Stimulated activated CD4-positive, alpha-beta T cell treated with anti-CD3 and anti-CD28 coated beads, Interleukin-15, amount 100 ng/mL, for 48 hours (primary cell): ENCODE measurements at places on chromosomes 2 and 18.

DNA sequence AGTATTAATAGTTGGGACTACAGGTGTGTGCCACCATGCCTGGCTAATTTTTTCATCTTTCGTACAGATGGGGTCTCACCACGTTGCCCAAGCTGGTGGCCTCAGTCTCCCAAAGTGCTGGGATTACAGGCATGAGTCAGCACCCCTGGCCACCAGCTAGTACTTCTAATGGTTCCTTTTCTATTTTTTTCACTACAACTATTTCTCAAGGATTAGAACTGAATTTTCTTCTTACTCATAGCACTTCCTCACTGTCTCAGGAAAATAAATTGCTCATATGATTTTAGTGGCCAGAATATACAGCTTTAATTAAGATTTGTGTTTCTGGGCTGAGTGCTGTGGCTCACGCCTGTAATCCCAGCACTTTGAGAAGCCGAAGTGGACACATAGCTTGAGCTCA, 43.2 kb upstream of the SOS1 start:
- no peak for DNase-seq

DNA sequence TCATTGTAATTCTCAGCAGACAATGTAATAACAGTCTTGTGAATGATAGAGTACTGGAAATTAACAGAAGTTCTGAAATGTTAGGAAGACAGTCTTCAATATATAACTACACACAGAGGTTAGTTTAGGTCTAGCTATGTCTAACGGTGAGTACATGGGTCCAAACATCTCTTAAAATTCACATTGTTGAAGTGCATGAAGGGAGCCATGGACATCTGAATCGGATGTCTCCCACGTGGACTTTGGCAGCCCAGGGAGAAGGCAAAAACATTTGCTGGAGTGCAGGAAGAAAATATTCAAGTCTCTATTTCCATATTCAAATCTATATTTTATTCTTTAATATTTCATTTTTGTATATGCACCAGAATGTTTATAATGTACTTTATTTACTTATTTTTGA, 34.8 kb downstream of the CACNB4 start:
- DNase-seq: no peak

DNA sequence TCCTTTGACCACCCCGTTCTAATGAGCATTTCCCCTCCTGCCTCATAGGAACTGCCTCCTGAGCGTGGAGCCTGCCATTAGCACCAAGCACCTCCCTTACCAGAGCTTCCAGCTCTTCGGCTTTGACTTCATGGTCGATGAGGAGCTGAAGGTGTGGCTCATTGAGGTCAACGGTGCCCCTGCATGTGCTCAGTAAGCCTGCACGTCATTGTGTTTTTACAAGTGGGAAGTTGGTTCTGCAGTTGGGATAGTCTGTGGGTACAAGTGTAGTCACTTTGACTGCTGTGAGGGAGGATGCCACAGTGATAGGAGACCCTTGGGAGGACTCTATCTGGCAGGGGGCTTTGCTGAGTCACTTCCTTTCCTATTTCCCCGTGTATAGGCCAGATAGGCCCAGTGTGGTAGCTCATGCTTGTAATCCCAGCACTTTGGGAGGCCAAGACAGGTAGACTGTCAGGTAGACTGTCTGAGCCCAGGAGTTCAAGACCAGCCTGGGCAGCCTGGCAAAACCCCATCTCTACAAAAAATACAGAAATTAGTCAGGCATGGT, 22.0 kb upstream of the POLR1B start:
- no peak for DNase-seq

GRCh38 chr2:68561372-68561771, 82.0 kb upstream of the PROKR1 start:
- no peak for DNase-seq

- no peak for DNase-seq
Observed at GRCh38 chr2:86201671-86202335, 2.5 kb downstream of the MRPL35 start.

DNA sequence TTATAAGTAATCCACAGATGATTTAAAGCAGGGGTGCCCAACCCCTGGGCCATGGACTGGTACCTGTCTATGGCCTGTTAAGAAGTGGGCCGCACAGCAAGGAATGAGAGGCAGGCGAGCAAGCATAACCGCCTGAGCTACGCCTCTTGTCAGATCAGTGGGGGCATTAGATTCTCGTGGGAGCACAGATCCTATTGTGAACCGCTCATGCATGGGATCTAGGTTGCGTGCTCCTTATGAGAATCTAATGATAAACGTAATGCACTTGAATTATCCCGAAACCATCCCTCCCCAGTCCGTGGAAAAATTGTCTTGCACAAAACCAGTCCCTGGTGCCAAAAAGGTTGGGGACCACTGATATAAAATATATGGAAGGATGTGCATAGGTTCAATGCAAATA, 153.7 kb downstream of the CSRNP3 start:
- DNase-seq: no peak

DNA sequence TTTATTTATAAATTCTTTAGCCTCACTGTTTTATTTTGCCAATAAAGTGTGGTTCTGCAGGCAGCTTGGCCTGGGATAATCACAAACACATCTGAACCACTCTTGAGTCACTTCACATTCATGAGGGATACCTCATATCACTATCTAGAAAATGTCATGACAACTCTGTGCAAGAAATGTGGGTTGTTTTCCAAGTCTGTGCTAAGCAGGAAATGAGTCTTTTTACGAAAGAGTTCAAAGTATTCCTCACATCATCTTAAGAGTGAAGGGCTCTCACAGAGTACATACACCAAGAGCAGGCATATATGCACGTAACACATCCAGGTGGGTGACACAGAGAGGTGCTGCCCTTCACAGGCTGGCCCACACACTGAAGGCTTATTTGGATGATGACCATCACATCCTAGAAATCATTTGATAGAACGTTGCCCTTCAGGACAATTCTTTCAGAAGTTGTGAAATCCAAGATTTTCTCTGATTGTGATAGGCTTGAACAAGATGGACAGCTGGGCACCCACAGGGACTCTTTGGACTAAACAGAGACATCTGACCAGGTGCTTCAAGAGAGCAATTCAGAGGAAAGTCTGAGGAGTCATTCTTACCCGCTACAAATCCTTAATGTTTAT, 811.1 kb upstream of the LRATD1 start:
- no peak for DNase-seq

DNA sequence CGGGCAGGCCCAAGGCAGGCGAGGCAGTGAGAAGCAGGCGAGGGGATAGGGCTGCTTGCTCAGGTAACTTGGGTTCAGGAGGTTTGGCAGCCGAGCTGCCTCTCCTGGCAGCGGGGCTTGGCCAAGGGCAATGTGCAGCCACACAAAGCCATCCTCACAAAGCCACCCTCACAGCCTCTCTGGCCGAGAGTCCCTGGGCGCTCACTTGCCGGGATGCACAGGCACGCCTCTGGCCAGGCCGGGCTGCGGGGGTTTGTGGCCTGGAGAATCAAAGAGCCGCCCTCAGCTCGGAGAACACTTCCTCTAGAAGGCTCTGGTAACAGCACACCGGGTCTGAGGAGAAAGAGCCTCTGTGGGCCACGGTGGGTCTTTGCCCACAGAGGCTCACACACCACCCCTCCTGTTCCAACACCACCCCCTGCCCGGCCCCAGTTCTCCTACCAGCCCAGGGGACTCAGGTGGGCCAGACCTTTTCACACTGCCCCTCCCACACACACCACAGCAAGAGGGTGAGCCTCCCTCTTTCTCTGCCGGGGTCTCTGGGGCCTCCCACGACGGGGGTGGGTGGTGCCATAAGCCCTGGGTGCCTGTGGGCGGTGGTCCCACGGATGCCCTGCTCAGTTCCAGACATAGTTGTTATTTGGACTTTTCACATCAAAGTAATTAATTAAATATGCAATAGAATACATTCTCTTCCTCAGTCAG, 186.9 kb downstream of the ZFP36L2 start:
- DNase-seq: no peak

DNA sequence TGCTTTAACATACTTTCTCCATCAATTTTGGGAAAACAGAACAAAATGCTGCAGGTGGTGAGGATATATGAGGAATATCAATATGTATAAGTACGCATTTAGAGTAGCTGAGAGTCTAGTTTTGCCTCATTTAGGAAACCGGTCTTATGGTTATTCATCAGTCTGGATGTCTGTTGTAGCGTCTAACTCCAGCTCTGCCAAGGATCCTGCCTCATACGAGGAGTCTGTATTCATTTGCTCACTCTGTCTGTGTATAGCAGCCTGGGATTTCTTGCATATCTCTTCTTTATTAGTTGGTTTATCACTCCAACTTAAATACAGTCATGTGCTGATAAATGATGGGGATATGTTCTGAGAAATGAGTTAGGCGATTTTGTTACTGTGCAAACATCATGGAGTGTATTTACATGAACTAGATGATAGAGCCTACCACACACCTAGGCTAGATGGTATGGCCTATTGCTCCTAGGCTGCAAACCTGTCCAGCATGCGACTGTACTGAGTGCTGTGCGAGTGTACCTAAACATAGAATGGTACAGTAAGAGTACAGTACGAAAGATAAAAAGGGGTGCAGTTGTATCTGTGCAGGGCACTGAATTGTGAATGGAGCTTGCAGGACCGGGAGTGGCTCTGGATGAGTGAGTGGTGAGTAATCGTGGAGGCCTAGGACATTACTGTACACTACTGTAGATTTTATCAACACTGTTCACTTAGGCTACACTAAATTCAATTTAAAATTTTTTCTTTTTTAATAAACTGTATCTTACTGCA, 148.1 kb downstream of the ZNF407 start:
- no peak for DNase-seq

- DNase-seq: no peak
Observed at GRCh38 chr2:133193544-133194361, 374.5 kb downstream of the NCKAP5 start.

DNA sequence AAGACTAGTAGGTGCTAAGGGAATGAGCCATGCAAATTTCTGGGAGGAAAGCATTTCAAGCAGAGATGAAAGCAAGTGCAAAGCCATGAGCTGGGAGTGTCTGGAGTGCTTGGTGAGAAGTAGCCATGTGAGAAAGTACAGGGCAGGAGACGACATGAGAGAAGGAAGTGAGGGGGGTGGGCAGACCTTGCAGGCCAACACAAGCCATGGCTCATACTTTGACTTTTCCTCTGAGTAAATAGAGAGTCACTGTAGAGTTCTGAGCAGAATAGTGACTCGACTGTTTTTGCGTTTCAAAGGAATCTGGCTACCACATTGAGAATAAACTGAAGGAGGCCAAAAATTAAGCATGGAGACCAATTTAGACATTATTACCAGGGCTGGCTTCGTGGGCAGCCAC, 42.2 kb downstream of the SCN2A start:
- DNase-seq: no peak

GRCh38 chr2:218169757-218170546, 3.2 kb upstream of the CXCR1 start:
- DNase-seq: no peak

DNA sequence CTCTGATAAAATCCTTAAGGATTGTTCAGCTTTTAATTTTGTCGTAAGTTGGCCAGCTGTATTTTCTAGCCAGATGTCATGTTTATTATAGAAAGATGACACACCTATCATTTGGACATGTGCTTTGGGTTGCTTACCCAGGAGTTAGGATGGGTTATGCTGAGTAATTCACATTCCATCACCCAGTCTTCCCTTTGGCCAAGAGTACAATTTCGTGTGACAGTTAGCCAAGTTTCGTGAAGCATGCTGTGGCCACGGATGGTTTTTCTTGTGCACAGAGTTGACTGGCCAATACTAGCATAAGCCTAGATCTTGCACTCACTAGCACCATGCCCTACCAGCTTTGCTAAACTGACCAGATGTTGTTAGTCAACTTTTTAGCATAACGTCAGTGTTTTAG, 5.8 kb downstream of the MAPRE3 start:
- DNase-seq: no peak

DNA sequence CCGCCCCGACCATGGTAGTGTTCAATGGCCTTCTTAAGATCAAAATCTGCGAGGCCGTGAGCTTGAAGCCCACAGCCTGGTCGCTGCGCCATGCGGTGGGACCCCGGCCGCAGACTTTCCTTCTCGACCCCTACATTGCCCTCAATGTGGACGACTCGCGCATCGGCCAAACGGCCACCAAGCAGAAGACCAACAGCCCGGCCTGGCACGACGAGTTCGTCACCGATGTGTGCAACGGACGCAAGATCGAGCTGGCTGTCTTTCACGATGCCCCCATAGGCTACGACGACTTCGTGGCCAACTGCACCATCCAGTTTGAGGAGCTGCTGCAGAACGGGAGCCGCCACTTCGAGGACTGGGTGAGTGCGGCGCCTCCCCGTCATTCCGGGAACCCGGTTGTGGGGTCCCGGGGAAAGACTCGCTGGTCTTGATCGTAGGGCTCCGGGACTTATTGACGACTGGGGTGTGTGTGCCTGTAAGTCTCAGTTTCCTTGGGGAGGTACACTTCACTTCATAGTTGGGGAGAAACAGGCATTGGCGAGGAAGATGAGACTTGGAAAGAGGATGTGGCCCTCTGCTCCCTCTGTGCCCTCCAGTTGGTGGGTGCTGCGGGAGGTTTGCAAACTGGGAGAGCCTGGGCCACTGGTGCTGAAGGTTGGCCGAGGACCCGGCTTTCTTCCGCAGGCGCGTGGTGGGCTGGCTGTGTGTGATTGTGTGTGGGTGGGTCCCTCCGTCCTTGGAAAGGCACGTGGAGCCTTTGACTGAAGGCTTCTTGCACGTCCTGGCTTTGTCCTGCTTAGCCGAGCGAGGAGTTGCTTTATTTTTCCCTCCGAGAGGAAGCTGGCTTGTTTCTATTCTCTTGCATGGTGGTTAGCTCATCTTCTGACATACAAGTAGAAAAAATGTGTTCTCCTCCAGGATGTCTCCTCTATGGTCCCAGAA, 886 bp downstream of the PRKCE start:
- no peak for DNase-seq

DNA sequence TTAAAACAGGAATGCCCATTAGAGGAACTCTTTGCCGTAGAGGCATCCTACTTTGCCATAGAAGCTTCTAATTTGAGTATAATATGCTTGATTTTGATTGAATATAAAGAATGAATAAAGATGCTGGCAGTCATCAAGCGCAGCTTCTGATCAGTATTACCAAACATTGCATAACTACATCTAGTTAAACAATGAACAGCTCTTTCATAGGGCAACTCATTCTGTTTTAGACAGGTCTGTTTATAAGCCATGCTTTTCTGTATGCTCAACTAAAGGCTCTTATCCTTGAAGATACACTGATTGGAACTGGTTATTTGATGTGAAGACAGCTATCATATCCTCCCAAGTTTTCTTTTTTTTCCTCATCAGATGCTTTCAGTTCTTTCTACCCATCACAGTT, 122.6 kb upstream of the FAM117B start:
- no peak for DNase-seq

- no peak for DNase-seq
Observed at GRCh38 chr2:238163481-238164198, 4.9 kb downstream of the ERFE start.

GRCh38 chr2:226118471-226119429, 680.9 kb downstream of the IRS1 start:
- DNase-seq: no peak

GRCh38 chr2:104539649-104540048, 314.3 kb upstream of the POU3F3 start:
- DNase-seq: no peak

GRCh38 chr2:216925006-216925405, 65.1 kb upstream of the TNP1 start:
- DNase-seq: no peak

DNA sequence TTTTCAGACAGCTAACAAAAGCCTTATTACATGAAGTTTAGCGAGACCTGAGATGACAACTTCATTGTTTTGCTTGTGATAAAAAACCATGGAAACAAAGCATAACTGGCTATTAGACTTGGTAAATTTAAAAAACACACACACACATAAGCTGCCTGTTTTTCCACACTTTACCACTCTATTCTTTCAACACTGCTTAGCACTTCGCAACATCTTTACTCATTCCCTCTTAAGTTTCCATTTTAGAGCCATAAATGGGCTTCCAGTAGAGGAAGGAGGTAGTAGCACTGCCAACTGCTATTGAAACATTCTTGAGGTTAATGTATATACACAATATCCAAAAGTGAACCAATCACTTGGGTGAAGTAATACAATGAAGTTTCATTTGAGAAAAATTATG, 54.1 kb downstream of the BAZ2B start:
- DNase-seq: no peak
